ENCODE measurements at places on chromosomes 16 and 17. TPM values are rescaled to one million over a fixed set of nuclear protein-coding genes. Genes with fewer than 3 reads are reported as not detected.
A peak's percentile ranks its signal among the peaks of the same experiment; 100 is the strongest.

The MOSMO gene
- total RNA-seq: 8.9 TPM

- DNase-seq: peak; percentile 80
Measured at GRCh38 chr17:82804442-82805191, 35.2 kb downstream of the ZNF750 start.

GRCh38 chr17:82750241-82750908 lies 1.5 kb upstream of the TBCD start:
- no peak for DNase-seq

- DNase-seq: no peak
Measured at GRCh38 chr16:8963010-8963820, 491 bp downstream of the USP7 start.

DNA sequence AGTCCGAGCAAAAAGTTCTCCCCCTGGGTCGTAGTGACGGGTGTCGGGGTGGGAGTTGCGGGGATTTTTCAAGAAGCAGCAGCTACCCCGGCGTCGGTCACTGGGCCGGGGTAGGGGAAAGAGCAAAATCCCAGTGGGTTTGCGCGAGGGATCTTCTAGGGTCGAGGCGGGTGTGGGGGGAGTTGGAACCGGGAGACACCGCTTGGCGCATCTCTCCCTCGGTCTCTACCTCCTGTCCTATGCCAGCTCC lies 2.3 kb upstream of the UBTF start:
- DNase-seq: no peak

All from heart left ventricle (tissue), 16 donors.